Stimulated activated naive CD8-positive, alpha-beta T cell treated with anti-CD3 and anti-CD28 coated beads, Interleukin-15, Interleukin-2, amounts not matched to agents 100 U/mL and 50 U/mL, for 24 hours (primary cell): ENCODE measurements at places on chromosomes 4 and X.

GRCh38 chrX:121014826-121015225 is 29.3 kb upstream of the CT47A1 start:
- DNase-seq, result no peak

- no peak for DNase-seq
Observed at GRCh38 chr4:72063726-72064125, 31.9 kb downstream of the NPFFR2 start.

- DNase-seq, result no peak
Observed at GRCh38 chr4:16023776-16024408, 59.9 kb downstream of the PROM1 start.

- DNase-seq, result no peak
Observed at GRCh38 chrX:1903236-1903935, 288.5 kb downstream of the ASMT start.

GRCh38 chr4:159766241-159766640 is 663.4 kb downstream of the RAPGEF2 start:
- DNase-seq, result no peak

DNA sequence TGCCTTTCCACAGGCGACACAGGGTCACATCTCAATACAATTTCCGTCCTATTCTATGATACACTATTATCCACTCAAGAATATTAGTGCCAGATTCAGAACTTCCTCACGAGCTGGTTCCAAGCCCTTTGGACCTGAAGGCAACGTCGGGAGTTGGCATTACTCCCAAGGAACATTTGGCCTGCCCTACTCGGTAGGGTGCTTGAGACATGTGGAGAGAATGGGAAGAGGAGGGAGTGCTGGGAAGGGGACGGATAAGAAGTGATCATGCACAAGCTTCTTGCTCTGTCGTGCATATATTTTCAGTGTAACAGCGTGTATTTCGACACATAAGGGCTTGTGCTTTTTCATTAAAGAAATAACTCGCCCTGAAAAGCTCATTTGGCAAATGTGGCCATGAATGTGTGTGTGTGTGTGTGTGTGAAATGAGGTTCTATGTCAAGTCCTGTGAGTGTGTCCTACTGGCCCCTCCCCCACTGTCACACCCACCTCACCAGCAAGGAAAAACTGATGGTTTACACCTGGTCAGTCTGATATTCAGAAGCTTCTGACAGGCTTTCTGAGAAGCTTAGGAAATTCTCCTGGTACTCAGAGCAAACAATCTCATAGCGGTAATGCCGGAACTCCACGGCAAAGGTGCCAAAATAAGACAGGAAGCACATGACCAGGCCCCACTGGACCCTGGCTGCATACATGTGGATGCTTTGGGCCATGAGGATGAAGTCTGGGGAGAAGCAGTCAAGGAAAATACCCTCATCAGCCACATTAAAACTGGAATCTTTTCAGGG is 54.8 kb downstream of the ENOPH1 start:
- no peak for DNase-seq

- DNase-seq, result no peak
Observed at GRCh38 chrX:25017667-25018247, 2.0 kb upstream of the ARX start.

DNA sequence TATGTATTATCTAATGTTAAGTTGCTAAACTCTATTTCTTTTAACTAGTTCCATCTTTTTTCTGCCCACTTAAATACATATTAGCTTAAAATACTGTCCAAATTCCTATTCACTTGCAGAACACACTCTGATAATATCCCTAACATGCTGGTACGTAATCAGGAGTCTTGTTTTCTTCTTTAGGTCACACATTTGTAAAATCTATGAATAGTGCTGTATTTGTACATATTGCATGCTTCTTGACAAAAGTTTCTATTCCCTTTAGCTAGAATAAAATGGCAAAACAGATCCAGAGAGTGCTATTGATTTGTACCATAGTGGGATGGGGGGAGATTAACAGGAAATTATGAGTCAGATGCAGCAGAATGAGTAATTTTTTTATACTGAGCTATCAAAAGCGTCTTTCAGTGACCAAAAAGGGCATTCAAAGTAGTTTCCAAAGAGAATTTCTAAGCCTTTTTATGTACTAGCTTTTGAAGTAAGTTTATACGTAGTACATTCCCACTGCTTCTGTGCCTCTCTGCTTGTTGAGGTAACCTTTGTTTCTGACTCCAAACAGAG is 126.5 kb downstream of the PTPN13 start:
- DNase-seq, result no peak
